ENCODE measurements at places on chromosomes 2 and 18. TPM values are rescaled to one million over a fixed set of nuclear protein-coding genes. Genes with fewer than 3 reads are reported as not detected.
A peak's percentile ranks its signal among the peaks of the same experiment; 100 is the strongest.

GRCh38 chr2:65957886-65958285, 477.0 kb upstream of the MEIS1 start:
- no peaks in the 10 kb centered on the region for H3K4me1 ChIP-seq
- no peak for DNase-seq
- H3K27me3 ChIP-seq: peaks cover 4% of the 10 kb centered on the region

- H3K27ac ChIP-seq: no peak overlapping the region
- DNase-seq: no peak
- H3K27me3 ChIP-seq: no peaks in the 10 kb centered on the region
- no peak overlapping the region for H3K4me3 ChIP-seq
- no peaks in the 10 kb centered on the region for H3K4me1 ChIP-seq
Measured at GRCh38 chr2:160726046-160726445, 232.4 kb upstream of the RBMS1 start.

- DNase-seq: no peak
- no peak overlapping the region for H3K27ac ChIP-seq
- no peaks in the 10 kb centered on the region for H3K36me3 ChIP-seq
- H3K4me3 ChIP-seq: no peak overlapping the region
Measured at GRCh38 chr2:22221006-22221405, 1097.2 kb downstream of the TDRD15 start.

DNA sequence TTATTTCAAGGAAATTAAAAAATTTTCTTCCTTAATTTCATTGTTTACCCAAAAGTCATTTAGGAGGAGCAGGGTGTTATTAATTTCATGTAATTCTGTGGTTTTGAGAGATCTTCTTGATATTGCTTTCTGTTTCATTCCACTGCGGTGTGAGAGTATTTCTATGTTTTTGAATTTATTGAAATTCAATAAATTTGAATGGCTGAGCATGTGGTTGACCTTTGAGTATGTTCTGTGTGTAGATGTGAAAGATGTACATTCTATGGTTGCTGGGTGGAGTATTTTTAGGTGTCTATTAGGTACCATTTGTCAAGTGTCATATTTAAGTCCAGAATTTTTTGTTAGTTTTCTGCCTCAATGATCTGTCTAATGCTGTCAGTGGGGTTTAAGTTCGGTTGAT, 39.4 kb upstream of the LANCL1 start:
- H3K27ac ChIP-seq: no peak overlapping the region
- no peaks in the 10 kb centered on the region for H3K4me1 ChIP-seq
- H3K36me3 ChIP-seq: no peaks in the 10 kb centered on the region
- no peak for DNase-seq

DNA sequence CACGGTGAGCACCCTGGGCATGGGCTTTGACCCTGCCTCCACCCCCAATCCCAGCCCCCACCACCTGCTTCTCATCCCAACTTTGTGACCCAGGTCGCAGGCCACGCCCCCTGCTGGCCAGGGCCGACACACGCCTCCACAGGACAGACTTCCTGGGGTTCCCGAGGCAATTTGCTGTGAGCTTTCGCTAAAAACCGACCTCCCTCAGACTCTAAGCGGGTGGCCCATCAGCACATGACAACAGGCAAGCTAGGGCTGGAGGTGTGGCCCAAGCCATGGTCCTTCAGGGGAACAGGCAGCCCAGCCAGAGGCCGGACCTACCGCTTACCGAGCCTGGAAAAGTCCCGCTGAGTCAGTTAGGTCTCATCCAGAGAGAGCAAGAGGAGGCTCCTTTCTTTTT, 31.9 kb downstream of the C1QL2 start:
- no peak overlapping the region for H3K27ac ChIP-seq
- H3K4me3 ChIP-seq: no peak overlapping the region
- H3K4me1 ChIP-seq: no peaks in the 10 kb centered on the region

DNA sequence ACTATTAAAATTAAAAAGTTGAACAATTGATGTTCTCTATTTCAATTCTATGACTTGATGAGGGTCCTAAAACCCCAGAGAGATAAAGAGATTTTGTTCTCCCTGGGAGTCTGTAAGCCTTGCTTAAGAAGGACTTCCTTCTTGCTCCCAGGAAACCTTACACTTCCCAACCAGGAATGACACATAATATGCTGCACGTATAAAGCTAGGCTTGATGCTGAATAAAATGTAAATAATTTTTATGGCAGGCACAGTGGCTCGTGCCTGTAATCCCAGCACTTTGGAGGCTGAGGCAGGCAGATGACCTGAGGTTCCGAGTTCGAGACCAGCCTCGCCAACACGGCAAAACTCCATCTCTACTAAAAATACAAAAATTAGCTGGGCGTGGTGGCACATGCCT, 27.8 kb downstream of the SPIRE1 start:
- no peak overlapping the region for H3K4me3 ChIP-seq
- H3K4me1 ChIP-seq: no peaks in the 10 kb centered on the region
- H3K27ac ChIP-seq: no peak overlapping the region
- no peaks in the 10 kb centered on the region for H3K27me3 ChIP-seq

- H3K27ac ChIP-seq: peak overlapping the region; percentile 17
- peaks cover 13% of the 10 kb centered on the region for H3K4me1 ChIP-seq
- no peaks in the 10 kb centered on the region for H3K27me3 ChIP-seq
- no peak for DNase-seq
Measured at GRCh38 chr2:163877316-163877715, 141.5 kb upstream of the FIGN start.

- no peaks in the 10 kb centered on the region for H3K27me3 ChIP-seq
- H3K27ac ChIP-seq: no peak overlapping the region
- no peak overlapping the region for H3K4me3 ChIP-seq
- no peak for DNase-seq
- H3K36me3 ChIP-seq: peaks cover 6% of the 10 kb centered on the region
Measured at GRCh38 chr18:8073167-8073566, 506.1 kb downstream of the PTPRM start.

GRCh38 chr2:191478799-191479679, 198.9 kb upstream of the NABP1 start:
- no peaks in the 10 kb centered on the region for H3K36me3 ChIP-seq
- H3K4me3 ChIP-seq: no peak overlapping the region
- H3K27ac ChIP-seq: peak overlapping the region; percentile 61
- H3K27me3 ChIP-seq: no peaks in the 10 kb centered on the region
- DNase-seq: peak; percentile 51

GRCh38 chr2:39529836-39530235, 92.8 kb upstream of the MAP4K3 start:
- H3K36me3 ChIP-seq: no peaks in the 10 kb centered on the region
- peaks cover 57% of the 10 kb centered on the region for H3K4me1 ChIP-seq
- no peaks in the 10 kb centered on the region for H3K27me3 ChIP-seq
- no peak for DNase-seq
- H3K27ac ChIP-seq: peak overlapping the region; percentile 43
- H3K4me3 ChIP-seq: no peak overlapping the region

GRCh38 chr2:216633616-216634369, 573 bp downstream of the IGFBP2 start:
- H3K36me3 ChIP-seq: no peaks in the 10 kb centered on the region
- peaks cover 38% of the 10 kb centered on the region for H3K4me1 ChIP-seq
- H3K27ac ChIP-seq: peak overlapping the region; percentile 75
- no peak for DNase-seq
- peaks cover 3% of the 10 kb centered on the region for H3K27me3 ChIP-seq

DNA sequence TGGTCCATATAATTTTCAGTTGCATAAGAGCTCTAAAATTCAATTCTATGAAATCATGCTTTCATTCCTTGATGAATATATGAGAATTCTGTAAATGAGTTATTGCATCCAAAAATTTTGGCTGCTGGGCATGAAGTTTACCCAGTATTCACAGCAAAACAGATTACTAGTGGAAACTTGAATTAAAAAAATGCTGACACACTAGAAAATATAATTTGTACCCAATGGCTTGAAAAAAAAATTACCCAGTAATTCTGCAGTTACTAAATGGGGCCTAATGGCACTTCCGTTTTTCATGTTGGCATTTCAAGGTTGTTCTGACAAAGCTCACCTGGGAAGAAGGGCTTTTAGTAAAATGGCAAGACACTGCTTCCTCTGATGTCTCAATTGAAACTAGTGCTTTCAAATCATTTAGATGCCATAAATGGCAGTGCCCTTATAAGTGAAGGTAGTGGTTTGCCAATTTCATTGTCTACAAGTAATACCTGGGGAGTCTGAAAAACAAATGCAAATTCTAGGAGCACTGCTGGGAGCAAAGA, 343.6 kb downstream of the TDRD15 start:
- no peaks in the 10 kb centered on the region for H3K36me3 ChIP-seq
- no peak overlapping the region for H3K4me3 ChIP-seq
- no peak overlapping the region for H3K27ac ChIP-seq
- peaks cover 6% of the 10 kb centered on the region for H3K4me1 ChIP-seq
- H3K27me3 ChIP-seq: no peaks in the 10 kb centered on the region
- DNase-seq: no peak

DNA sequence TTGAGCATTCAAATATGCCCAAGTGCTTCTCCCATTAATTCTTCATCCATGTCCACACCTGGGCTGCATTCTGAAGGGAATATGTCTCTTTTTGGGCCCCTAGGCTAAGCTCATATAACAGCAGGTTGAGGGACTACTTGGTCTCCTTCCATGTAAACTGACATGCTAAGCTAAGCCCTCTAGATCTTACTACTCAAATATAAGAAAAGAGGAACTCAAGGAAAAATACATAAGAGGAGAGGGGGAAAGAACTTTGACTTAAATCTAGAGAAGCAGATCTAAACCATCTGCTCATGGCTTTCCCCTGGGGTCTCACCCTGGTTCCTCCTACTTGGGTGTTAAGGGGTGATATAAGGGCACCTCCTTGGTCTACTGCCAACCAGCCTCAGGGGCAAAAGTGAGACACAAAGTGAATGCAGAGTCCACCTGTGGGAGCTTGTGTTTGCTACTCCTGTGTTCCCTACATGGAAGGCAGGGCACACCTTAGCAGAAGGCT, 19.8 kb upstream of the NFU1 start:
- no peak for DNase-seq
- no peaks in the 10 kb centered on the region for H3K36me3 ChIP-seq
- H3K27ac ChIP-seq: no peak overlapping the region
- H3K4me3 ChIP-seq: no peak overlapping the region
- H3K27me3 ChIP-seq: no peaks in the 10 kb centered on the region

GRCh38 chr2:58762176-58762781, 521.2 kb upstream of the FANCL start:
- H3K27ac ChIP-seq: no peak overlapping the region
- DNase-seq: peak; percentile 14
- H3K36me3 ChIP-seq: no peaks in the 10 kb centered on the region
- H3K4me1 ChIP-seq: no peaks in the 10 kb centered on the region
- H3K27me3 ChIP-seq: peaks cover 9% of the 10 kb centered on the region
- no peak overlapping the region for H3K4me3 ChIP-seq

- peak; percentile 17 for DNase-seq
- H3K27me3 ChIP-seq: no peaks in the 10 kb centered on the region
- H3K36me3 ChIP-seq: peaks cover 10% of the 10 kb centered on the region
- no peak overlapping the region for H3K27ac ChIP-seq
- H3K4me3 ChIP-seq: no peak overlapping the region
Measured at GRCh38 chr2:95231723-95232122, 24.4 kb downstream of the ZNF892 start.

GRCh38 chr2:33287507-33288005, 188.9 kb upstream of the RASGRP3 start:
- H3K27ac ChIP-seq: no peak overlapping the region
- H3K27me3 ChIP-seq: no peaks in the 10 kb centered on the region
- H3K36me3 ChIP-seq: peaks cover 26% of the 10 kb centered on the region
- H3K4me1 ChIP-seq: peaks cover 26% of the 10 kb centered on the region
- DNase-seq: no peak

GRCh38 chr2:70357684-70358071, 55.8 kb upstream of the FAM136A start:
- H3K4me1 ChIP-seq: peaks cover 11% of the 10 kb centered on the region
- no peaks in the 10 kb centered on the region for H3K36me3 ChIP-seq

GRCh38 chr18:49460976-49461601, 644 bp upstream of the DYM start:
- peak overlapping the region; percentile 91 for H3K4me3 ChIP-seq
- DNase-seq: no peak
- H3K4me1 ChIP-seq: peaks cover 37% of the 10 kb centered on the region
- no peaks in the 10 kb centered on the region for H3K36me3 ChIP-seq
- H3K27ac ChIP-seq: peak overlapping the region; percentile 90

GRCh38 chr18:13716916-13717315, 9.4 kb downstream of the FAM210A start:
- H3K36me3 ChIP-seq: no peaks in the 10 kb centered on the region
- H3K27me3 ChIP-seq: no peaks in the 10 kb centered on the region

GRCh38 chr18:21063011-21063410, 48.6 kb downstream of the ROCK1 start:
- no peak overlapping the region for H3K4me3 ChIP-seq
- H3K36me3 ChIP-seq: no peaks in the 10 kb centered on the region
- DNase-seq: no peak
- H3K27me3 ChIP-seq: no peaks in the 10 kb centered on the region
- H3K4me1 ChIP-seq: peaks cover 7% of the 10 kb centered on the region
- H3K27ac ChIP-seq: no peak overlapping the region

- H3K4me3 ChIP-seq: no peak overlapping the region
- H3K36me3 ChIP-seq: no peaks in the 10 kb centered on the region
- H3K27me3 ChIP-seq: no peaks in the 10 kb centered on the region
- no peak for DNase-seq
Measured at GRCh38 chr2:145597809-145598208, 1077.9 kb upstream of the ZEB2 start.

- H3K4me1 ChIP-seq: peaks cover 4% of the 10 kb centered on the region
- DNase-seq: no peak
- no peaks in the 10 kb centered on the region for H3K27me3 ChIP-seq
Measured at GRCh38 chr2:189265696-189266320, 86.2 kb upstream of the COL5A2 start.

- no peak overlapping the region for H3K4me3 ChIP-seq
- no peaks in the 10 kb centered on the region for H3K36me3 ChIP-seq
- peaks cover 4% of the 10 kb centered on the region for H3K4me1 ChIP-seq
- peak overlapping the region; percentile 36 for H3K27ac ChIP-seq
- DNase-seq: no peak
Measured at GRCh38 chr2:233092432-233093165, 32.5 kb downstream of the INPP5D start.

- no peaks in the 10 kb centered on the region for H3K36me3 ChIP-seq
- H3K27me3 ChIP-seq: no peaks in the 10 kb centered on the region
- H3K4me1 ChIP-seq: no peaks in the 10 kb centered on the region
- no peak overlapping the region for H3K27ac ChIP-seq
Measured at GRCh38 chr18:12053289-12053688, 40.4 kb upstream of the ANKRD62 start.

GRCh38 chr2:207718521-207718920, 7.1 kb downstream of the CCNYL1 start:
- no peak overlapping the region for H3K27ac ChIP-seq
- no peak overlapping the region for H3K4me3 ChIP-seq
- H3K27me3 ChIP-seq: no peaks in the 10 kb centered on the region
- no peaks in the 10 kb centered on the region for H3K36me3 ChIP-seq
- H3K4me1 ChIP-seq: peaks cover 4% of the 10 kb centered on the region
- no peak for DNase-seq

- H3K4me3 ChIP-seq: no peak overlapping the region
- no peak for DNase-seq
- H3K36me3 ChIP-seq: no peaks in the 10 kb centered on the region
- peaks cover 3% of the 10 kb centered on the region for H3K4me1 ChIP-seq
- H3K27ac ChIP-seq: peak overlapping the region; percentile 61
- no peaks in the 10 kb centered on the region for H3K27me3 ChIP-seq
Measured at GRCh38 chr2:143433251-143433650, 304.0 kb downstream of the ARHGAP15 start.

- H3K27me3 ChIP-seq: no peaks in the 10 kb centered on the region
- H3K4me1 ChIP-seq: peaks cover 23% of the 10 kb centered on the region
- H3K4me3 ChIP-seq: no peak overlapping the region
- no peak for DNase-seq
Measured at GRCh38 chr2:181812106-181812743, 79.3 kb upstream of the ITPRID2 start.

The HOXD12 gene
- not detected for total RNA-seq

The CHRNG gene
- not detected for total RNA-seq

The FN1 gene
- 154 TPM for total RNA-seq

The GTF2A1L gene
- not detected for total RNA-seq

The CAVIN2 gene
- 93.9 TPM for total RNA-seq

The SERPINB12 gene
- total RNA-seq: not detected

The COL3A1 gene
- 98.5 TPM for total RNA-seq

The NAT8 gene
- total RNA-seq: not detected

The TXNDC2 gene
- total RNA-seq: not detected

The GKN2 gene
- not detected for total RNA-seq

The TGFA gene
- 1.1 TPM for total RNA-seq

Measured in left ventricle myocardium inferior (tissue), 1 donor.